ENCODE measurements at places on chromosomes 3 and 15.

GRCh38 chr3:138338244-138338643 is 8.6 kb upstream of the NME9 start:
- DNase-seq, result no peak

GRCh38 chr3:69838696-69839515 is 99.6 kb downstream of the MITF start:
- DNase-seq, result no peak

- no peak for DNase-seq
Observed at GRCh38 chr15:50959717-50960116, 51.2 kb downstream of the AP4E1 start.

DNA sequence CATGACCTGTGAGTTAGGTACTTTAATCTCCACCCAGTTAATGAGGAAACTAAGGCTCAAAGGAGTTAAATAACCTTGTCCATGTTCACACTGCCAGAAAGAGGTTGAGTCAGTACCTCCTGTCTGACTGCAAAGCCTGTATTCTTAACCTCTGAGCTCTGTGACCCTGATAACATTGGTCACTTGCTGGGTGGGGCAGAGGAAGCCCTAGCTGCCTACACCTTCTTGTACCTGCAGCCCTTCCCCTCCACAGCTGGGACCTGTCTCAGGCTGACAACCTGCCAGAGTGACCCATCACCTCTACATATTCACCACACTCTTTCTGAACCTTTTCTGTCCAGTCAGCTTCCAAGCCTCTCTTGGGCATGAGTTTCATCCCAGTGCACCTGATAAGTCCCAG is 106.1 kb upstream of the HES1 start:
- DNase-seq, result no peak

DNA sequence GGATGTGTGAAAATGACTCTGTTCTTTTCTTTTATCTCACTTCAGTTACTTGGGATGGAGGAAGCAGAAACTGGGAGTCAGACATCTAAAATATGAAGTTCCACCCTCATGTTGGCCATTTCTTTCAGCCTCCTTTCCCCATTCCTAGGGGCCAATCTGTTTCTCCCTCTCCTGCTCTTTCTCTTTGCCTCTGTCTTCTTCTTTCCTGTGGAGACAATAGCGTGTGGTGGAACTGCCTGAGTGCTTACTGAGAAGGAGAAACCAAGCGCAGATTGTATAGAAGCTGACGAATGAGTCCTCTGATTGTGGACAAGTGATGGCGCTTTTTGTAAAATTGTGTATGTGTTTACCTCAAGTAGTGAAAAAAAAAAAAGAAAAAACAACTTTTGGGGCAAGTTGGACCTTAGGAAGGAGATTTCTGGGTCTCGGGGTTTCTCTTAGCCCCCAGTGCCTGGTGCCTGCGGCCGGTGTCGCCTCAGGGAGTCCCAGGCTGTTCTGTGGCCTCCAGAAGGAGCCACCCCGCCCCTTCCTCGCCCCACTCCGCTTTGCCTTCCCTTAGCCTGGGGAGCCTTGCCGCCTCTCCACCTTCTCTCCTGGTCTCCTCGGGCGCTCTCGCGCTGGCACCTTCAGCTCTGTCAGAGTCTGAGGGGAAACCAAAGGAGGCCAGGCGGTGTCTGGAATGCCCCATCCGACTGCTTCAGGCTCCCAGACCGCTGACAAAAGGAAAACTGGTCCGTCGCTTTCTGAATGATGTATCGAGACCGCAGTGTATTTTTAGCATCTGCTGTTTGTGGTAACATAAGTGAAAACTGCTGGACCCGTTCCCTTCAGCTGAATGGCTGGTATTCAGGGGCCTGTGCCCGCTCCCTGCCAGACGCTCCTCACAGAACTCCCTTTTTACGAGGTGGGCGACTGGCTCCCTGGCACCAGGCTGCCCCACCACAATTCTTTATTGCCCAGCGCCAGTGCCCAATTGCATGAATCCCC is 30.1 kb downstream of the SCG5 start:
- no peak for DNase-seq

DNA sequence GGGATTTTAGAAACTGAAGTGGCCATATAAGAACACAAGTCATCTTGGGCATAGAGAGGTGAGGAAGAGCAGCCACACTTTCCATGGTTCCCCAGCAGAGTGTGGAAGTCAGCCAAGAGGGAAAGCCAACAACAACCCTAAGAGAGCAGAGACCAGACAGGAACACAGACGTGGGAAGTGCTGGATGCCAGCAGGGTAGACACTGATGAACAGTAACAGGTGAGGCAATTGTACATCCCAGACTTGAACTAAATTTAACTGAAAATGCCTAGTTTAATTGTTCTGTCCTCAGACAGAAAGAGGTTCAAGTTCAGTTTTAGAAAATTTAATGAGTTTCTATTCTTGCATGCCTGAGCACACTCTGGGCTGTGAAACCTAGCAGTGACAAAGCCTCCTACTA is 212.1 kb downstream of the ATP8B4 start:
- no peak for DNase-seq

- DNase-seq, result no peak
Observed at GRCh38 chr3:119873646-119874045, 91.7 kb downstream of the NR1I2 start.

DNA sequence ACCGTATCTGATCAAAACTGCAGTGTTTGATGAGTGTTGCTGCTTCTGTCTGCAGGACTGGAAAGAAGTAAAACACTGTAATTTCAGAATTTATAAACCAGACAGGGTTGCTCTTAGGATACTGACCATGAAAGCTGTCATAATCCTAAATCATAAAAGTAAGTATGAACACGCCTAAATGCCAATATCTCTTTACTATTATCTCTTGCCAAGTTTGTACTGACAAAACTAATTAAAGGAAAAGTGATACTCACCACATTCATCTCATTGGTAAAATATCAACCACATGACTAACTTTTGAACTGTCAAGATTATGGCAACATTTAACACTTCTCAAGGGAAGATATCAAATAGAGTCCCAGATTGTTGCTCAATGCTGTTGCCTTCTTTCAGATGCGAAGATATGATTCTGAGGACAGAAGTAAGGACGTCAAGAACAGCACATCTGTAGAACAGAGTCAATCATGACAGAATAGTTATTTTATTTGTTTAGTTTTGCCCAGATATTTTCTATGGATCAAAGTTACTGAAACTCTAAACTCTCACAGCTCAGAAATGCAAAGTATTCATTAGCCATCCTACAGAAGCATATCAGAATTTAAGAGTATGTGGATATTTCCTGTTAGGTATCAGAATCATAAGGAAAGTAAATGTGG is 61.4 kb upstream of the COL8A1 start:
- DNase-seq, result no peak

DNA sequence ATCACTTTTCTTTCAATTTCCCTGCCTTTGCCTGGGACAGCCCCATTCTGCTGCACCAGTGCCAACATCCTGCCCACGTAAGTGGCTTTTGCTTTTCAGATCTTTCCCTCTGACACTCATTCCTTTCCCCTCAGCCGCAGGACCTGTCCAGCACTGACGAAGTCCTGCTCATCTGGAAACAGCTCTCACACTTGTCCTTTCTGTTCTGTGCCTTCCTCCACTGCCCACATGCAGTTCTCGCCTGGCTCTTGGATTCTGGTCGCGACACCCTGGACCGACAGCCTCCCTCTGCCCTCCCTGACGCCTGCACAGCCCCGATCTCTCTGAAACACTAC is 99.7 kb downstream of the ADCY5 start:
- no peak for DNase-seq

DNA sequence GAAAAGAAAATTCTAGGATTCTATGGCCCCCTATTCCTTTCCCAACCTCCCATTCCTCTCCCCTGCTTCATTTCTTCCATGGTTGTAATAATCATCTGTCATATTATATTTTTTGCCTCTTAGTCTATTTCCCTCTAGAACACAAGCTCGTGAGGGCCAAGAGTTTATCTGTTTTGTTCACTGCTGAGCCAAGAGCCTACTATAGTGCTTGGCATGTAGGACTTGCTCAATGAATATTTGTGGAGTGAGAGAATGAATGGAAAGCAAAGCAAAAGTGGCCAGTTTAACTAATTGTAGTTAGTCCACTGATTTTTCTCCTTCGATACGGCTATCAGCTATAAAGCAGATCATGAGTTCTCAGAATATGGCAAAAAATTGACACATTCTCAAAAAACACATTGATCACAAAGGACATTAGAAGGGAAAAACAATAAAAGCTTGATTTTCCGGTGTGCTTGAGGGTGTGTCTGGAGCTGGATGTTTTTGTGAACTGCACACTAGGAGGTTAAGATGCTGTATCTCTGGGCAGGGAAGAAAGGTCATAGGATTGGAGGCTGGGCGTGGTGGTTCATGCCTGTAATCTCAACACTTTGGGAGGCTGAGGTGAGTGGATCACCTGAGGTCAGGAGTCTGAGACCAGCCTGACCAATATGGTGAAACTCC is 25.0 kb upstream of the CTSH start:
- DNase-seq, result no peak

DNA sequence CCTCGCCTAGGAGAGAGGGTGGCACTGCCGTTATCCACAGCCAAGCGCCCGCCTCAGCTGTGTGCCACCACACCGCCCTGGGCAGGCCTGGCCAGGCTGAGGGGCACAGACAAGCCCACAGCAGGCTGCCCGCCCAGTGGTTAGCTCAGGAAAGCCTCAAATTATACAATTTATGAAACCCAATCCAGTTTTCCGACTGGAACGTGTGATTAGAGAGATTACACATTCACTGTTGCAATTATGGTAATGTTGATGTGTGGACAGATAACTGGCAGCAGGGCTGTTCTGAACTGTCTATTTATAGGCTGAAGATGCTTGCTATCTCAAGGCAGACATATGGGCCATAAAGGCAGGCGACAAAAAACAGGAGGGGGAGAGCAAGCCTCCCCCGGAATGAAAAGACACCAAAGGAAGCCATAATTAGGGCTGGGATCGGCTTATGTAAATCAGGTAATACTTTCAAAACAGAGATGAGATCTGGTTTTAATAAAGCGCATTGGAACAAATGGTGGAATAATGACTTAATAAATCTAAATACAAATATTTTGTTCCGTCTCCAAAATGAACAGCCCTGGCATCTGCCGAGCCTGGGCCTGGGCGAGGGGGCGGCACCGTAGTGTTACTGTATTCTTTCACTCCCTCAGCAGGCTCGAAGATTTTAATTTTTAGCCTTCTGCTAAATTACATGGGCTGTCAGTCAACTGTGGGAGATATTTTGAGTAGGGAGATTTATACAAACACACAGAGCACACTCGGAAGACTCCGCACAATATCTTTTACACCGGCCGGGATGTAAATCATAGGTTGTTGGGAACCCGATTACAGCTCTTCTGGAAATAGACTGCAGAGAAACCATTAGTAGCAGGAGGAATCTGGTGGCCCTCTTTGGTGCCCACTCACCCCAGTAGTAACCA is 103.1 kb upstream of the TLE3 start:
- DNase-seq, result no peak

DNA sequence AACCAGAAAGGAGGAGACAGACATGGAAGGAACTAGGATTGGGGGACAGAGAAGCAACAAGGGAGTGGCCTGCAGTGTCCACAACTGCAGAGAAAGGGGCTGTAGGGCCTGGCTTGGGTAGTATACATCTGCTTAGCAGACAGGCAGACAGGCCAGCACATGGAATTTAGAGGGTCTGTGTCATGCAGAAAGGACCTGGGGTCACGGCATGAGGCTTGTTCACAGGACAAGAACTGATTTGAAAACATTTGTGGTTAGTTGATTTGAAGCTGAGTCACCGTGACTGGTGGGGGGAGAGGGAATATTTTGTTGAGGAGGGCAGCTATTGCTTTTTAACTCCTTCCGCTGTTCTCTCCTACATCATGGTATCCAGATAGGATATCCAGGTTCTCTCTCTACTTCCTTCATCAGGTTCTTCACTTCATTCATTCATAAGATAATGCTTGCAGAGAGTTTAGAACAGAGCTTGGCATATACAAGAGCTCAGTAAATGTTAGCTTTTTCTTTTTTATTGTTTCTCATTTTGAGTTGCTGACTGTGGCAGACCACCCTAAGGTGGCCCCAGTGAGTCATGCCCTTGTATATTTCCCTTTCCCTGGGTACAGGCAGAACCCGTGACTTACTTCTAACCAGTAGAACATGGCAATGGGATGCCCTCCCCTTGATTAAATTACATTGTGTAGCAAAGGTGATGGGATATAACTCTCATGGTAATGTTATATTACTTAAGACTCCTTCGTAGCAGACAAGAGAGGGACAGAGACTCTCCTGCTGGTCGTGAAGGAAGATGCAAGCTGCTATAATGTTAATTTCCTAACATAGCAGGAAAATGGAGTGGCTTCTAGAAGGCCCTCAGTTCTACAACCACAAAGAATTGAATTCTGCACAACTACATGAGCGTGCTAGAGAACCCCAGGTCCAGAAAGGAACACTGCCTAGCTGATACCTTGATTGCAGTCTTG is 95.0 kb upstream of the NMNAT3 start:
- DNase-seq, result no peak

- DNase-seq, result no peak
Observed at GRCh38 chr3:195869413-195870001, 38.8 kb downstream of the TNK2 start.

DNA sequence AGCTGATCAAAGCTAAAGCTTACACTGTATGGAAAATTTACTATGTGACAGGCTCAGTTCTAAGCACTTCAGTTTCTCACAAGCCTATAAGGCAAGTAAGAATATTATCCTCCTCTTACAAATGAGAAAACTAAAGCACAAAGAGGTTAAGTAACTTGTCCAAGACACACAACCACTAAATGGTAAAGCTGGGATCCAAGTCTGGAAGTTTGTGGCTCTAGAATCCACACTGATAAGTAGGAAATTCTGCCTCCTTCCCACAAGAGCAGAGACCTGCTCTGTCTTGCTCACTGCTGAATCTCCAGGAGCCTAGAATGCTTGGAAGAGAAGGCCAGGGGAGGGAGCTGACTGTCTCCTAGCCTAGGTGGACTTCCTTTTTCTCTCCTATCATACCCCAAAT is 60.6 kb downstream of the MAGI1 start:
- no peak for DNase-seq

DNA sequence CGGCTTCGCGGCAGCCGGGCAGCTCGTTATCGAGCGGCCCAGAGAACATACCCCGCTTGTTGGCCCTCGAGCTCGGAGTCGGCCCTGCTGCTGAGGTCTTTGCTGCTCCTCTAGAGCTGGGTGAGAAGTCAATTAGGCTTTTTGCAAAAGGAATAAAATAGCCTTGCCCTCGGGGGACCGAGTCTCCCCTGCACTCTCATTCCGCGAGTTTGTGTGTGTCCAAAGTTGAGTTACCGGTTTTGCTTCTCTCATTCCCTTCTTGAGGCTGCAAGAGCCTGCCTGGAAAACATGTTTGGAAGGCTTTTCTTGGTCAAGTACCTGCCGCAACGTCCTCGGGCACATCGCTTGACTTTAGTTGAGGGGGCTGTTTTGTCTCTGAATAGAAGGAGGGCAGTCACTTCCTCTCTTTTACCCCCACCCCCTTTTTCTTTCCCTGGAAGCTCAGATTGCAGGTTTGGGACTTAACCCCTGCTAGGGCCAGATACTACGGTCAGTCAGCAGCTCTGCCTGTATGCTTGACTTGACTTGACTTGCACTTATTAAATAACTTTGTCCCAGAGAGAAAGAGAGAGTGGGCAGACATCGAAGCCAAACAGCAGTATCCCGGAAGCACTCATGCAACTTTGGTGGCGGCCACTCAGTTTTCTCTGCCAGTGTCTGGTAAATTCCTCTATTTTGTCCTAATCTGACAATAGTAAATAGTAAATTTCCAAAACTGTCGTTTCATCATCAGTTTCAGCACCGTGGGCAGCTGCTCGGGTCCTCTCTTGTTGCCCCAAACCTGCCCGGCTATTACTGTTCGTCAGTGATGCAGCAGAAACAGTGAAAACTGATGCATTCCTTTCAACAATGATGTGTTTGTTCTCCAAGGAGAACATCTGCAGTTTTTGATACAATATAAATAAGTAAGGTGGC is 609 bp downstream of the RNF13 start:
- peak; percentile 31 for DNase-seq
